Left renal pelvis (tissue), 4 donors: ENCODE measurements at places on chromosomes 12 and 14. TPM values are rescaled to one million over a fixed set of nuclear protein-coding genes. Genes with fewer than 3 reads are reported as not detected.

The GALNT8 gene
- polyA plus RNA-seq = 2.7 TPM

The RD3L gene
- not detected for polyA plus RNA-seq

The GZMB gene
- 0.22 TPM for polyA plus RNA-seq

The TRPV4 gene
- polyA plus RNA-seq = 9.7 TPM

The MYL2 gene
- polyA plus RNA-seq = not detected

The SPPL3 gene
- polyA plus RNA-seq = 93.3 TPM

The HEBP1 gene
- polyA plus RNA-seq = 71.2 TPM

The ZBTB42 gene
- 3.9 TPM for polyA plus RNA-seq

The CMA1 gene
- polyA plus RNA-seq = 0.58 TPM

The LRP1-AS gene
- polyA plus RNA-seq = not detected

The PDE6H gene
- polyA plus RNA-seq = not detected

The CCDC175 gene
- polyA plus RNA-seq = 1.2 TPM

The MSI1 gene
- 18.7 TPM for polyA plus RNA-seq

The DBX2 gene
- polyA plus RNA-seq = not detected

The GALC gene
- polyA plus RNA-seq = 40.3 TPM

The ERP27 gene
- polyA plus RNA-seq = 30.8 TPM

The ACSS3 gene
- polyA plus RNA-seq = 18.3 TPM

The SYCP3 gene
- 0.21 TPM for polyA plus RNA-seq

The HNRNPC gene
- 1,044 TPM for polyA plus RNA-seq

The BCDIN3D gene
- 9.6 TPM for polyA plus RNA-seq

The ANO2 gene
- 3.8 TPM for polyA plus RNA-seq

The TAS2R9 gene
- polyA plus RNA-seq = not detected

The GLTP gene
- polyA plus RNA-seq = 23.9 TPM

The TMEM132D gene
- polyA plus RNA-seq = 1.9 TPM

The FLVCR2 gene
- polyA plus RNA-seq = 6.7 TPM

The TAS2R7 gene
- not detected for polyA plus RNA-seq

The ST8SIA1 gene
- polyA plus RNA-seq = 7.8 TPM

The PPP1R1A gene
- 48.8 TPM for polyA plus RNA-seq

The FAR2 gene
- 45.8 TPM for polyA plus RNA-seq

The CYP27B1 gene
- polyA plus RNA-seq = 1.1 TPM

The CALM1 gene
- 388 TPM for polyA plus RNA-seq

The TGM1 gene
- polyA plus RNA-seq = 3.0 TPM

The SOAT2 gene
- 0.72 TPM for polyA plus RNA-seq

The SPX gene
- polyA plus RNA-seq = 0.81 TPM

The RHEBL1 gene
- 2.0 TPM for polyA plus RNA-seq

The ASCL1 gene
- not detected for polyA plus RNA-seq

The HEATR5A gene
- 18.8 TPM for polyA plus RNA-seq

The BBOF1 gene
- 17.3 TPM for polyA plus RNA-seq

The ENDOU gene
- 0.66 TPM for polyA plus RNA-seq

The DLK1 gene
- 15.3 TPM for polyA plus RNA-seq

The PELI2 gene
- 28.8 TPM for polyA plus RNA-seq

The CHGA gene
- 1.0 TPM for polyA plus RNA-seq

The SLC10A1 gene
- 0.14 TPM for polyA plus RNA-seq

The BIN2 gene
- 3.8 TPM for polyA plus RNA-seq

The TMEM119 gene
- 26.1 TPM for polyA plus RNA-seq

The SPSB2 gene
- polyA plus RNA-seq = 5.4 TPM

The CCDC177 gene
- 0.31 TPM for polyA plus RNA-seq

The SLC39A5 gene
- polyA plus RNA-seq = 63.3 TPM

The SLC6A12 gene
- polyA plus RNA-seq = 1.3 TPM

The OTX2 gene
- not detected for polyA plus RNA-seq

The ANKRD13A gene
- 42.5 TPM for polyA plus RNA-seq

The GNB3 gene
- 4.6 TPM for polyA plus RNA-seq

The TPH2 gene
- not detected for polyA plus RNA-seq
